ENCODE measurements at places on chromosomes 2 and 18.

- peak; percentile 78 for DNase-seq
These were observed 81.5 kb downstream of the MAPRE2 start for GRCh38 chr18:35122586-35123224.

DNA sequence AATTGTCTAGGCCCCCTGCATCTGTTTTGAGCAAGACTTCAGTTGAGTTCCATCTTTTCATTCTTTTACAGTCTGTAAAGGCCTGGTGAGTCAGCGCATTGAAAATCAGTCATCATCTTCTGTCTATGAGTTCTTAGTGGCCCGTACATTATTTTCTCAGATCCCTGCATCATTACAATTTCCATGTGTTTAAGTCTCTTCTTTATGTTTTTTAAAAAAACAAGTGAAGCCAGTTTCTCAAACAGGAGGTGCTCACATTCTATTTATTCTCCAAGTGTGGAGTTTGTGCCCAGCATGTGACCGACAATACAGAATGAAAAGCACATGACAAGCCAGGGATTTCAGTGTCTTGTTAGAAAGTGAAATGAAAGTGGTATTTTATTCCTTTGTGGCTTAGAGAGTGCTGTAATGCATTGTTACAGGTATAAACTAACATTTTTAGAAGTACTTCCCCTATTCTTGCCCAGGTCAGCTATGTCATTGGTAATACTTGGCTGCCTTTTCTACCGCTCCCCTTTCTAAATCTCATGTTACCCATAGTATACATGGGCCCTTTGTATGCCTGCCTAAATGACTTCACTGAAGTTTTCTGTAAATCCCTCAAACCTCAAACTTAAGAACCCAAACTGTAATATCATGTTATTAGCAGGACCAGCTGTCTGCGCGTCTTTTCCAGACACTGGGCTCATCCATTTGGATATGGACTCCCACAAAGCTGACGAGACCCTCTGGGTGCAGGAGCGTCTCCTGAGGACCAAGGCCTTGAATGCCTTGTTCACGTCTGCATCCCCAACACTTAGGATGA, 67.6 kb downstream of the FEZ2 start:
- DNase-seq, result no peak

- peak; percentile 32 for DNase-seq
These were observed 49.3 kb downstream of the COA5 start for GRCh38 chr2:98558852-98559530.

- no peak for DNase-seq
These were observed 169.0 kb upstream of the PKDCC start for GRCh38 chr2:41878716-41879234.

DNA sequence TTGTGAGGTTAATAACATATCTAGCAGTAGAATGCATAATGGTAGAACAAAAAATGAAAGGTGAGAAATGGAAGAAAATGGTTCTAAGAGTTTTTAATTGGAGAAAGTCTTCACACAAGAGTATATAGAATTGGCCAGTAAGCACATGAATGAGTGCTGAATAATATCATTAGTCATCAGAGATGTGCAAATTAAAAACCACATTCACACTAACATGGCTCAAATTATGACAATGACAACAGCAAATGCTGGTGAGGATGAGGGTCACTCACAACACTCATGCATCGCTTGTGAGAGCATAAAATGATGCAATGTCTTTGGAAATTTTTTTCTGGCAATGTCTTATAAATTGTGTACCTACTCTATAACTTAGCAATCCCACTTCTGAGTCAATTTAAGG, 1355.4 kb upstream of the ACVR2A start:
- DNase-seq, result no peak

DNA sequence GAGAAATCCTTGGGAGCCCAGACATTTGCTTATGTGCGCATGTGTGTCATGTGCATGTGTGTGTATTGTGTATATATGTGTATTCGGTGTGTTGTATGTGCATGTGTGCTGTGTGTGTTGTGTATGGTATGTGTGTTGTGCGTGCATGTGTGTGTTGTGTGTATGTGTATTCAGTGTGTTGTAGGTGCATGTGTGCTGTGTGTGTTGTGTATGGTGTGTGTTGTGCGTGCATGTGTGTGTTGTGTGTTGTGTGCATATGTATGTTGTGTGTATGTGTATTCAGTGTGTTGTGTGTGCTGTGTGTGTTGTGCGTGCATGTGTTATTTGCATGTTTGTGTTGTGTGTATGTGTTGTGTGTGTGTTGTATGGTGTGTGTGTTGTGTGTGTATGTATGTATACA, 136.9 kb downstream of the SH3RF3 start:
- no peak for DNase-seq

DNA sequence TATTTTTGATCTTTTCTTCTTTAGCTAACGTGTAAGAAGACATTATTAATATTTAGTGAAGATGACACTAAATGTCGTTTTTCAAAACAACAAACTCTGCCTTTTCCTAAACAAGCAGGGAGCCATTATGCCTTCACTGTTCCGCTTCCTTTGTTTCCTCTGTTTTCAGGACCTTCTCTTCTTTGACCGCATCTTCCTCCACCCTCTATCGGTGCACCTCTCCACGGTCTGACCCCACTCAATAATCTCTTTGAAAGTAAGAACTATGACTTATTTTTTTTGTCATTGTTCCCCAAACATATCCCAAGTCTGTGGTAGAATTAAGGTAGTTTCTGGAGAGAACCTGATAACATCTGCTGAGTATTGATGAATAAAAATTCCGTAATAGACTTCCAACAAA, 5.8 kb upstream of the SCN1A start:
- no peak for DNase-seq

DNA sequence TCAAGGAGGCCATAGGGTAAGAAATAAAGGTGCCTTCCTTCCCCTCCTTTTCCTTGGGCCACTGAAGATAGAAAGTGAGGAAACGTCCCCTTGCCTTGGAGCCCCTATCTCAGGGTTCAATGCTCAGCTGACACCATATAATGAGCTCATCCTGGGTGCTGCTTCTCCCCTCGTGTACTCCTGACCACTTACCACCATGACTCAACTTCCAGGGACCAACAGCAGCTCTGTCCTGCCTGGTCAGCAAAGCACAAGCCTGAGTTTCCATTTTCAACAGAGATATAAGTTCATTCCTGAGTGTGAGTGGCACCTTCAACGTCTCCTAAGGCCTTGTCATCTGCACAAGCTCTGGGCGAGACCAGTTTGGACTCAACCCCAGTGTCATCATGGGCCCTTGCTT, 151.2 kb downstream of the CAPN13 start:
- no peak for DNase-seq

DNA sequence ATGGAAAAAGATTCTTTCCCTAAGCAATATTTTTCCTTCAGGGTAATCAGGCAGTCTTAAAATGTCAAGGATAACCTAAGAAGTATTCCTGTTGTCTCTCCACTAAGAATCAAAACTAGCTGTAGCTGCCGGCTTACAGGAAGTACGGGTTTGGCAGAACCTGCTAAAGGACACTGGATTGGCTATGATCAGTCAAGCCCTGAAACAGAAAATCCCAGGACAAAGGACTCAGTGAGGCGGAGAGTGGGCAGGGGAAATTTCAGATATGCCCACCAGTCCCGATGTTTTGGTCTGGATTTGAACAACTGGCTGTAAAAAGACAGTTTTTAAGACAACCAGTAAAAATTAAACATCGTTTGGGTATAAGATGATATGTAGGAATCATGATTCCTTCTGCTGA, 155.7 kb downstream of the HDAC4 start:
- no peak for DNase-seq

GRCh38 chr18:33469699-33470098, 29.2 kb upstream of the CCDC178 start:
- DNase-seq, result no peak

DNA sequence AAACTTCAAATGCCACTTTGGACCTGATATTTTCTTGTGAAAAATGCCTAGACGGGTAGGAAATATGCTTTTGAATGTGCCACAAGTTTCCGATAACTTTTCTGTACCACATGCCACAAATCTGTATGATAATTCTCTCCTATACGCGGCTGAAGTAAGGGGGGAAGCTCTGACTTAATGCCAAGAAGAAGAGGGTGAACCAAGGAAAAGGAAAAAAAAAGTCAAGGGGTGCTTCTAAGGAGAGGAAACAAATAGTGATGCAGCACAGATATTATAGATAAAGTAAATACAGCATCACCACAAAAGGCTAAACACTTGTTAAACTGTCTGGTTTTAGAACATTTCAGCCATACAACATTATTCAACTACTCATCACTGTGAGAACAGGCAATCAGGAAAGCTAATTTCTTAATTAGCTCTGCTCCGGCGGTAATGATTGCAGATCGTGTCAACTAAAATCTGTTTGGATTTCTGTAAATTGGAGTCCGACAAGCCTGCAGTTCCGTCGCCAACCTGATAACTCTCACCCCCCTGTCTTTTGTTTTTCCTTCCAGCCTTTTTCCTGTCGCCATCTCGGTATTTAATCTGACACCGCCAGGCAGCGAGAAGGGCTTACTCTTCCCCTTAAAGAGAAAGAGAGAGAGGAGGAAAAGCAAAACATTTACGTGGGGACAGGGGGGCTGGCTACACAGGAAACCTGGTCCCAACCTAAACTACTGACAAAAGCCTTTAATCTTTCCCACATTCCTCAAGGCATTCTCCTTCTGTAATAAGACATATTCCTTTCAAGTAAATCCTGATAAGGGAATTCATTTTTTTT, 67.5 kb downstream of the ZEB2 start:
- DNase-seq, result no peak

- DNase-seq, result no peak
These were observed 10.0 kb downstream of the PRELID3A start for GRCh38 chr18:12417687-12418086.

DNA sequence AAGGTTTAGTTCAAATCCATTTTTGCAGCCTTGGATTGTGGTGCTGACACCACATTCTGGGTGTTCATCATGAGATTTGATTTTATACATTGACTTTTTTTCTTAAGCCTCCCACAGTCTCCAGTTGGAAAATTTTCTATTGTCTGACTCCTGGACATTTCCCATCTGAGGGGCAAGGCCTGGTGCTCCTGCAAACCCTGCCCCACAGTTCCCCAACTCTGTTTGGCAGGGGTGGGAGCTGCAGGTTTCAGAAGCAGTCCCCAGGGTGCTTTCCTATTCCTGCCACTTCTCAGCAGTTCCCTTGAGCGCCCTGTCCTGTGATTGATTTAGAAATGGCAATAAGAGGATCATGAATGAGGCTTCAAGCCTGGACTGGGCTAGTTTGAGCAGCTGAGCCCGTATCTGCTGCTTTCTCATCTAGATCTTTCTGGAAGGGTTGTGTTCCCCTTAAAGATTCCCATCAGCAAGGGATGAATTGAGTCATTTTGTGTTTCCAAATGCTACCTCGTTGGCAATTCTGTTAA, 77.0 kb downstream of the CIB4 start:
- DNase-seq, result no peak

- DNase-seq, result no peak
These were observed 344.8 kb downstream of the TGIF1 start for GRCh38 chr18:3794537-3795348.

DNA sequence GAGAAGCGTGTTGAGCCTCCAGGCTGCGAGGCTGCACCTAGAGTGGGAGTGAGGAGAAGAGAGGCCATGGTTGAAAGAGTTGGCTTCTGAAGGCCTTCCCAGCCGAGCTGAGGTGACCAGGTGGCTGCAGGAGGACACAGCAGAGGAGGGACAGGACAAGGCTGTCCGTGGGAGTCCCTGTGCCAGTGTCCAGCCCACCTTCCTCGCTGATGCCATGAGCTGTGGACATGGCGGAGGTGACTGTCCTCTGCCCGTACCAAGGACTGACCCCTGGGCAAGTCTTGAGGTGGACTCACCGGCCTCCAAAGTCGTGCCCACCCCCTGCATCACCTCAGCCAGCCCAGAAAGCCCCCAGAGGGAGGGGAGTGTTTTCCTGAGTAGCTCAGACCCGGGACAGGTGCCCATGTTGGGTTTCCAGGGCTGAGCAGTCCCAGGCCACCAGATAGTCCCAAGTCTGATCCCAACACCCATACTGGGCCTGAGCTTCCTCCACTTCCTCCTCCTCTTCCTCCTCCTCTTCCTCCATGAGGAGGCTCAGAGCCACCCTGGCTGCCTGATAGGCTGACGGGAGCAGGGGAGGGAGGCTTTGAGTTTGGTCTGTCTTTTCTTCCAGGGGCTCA, 43.0 kb upstream of the FOSL2 start:
- DNase-seq, result no peak

DNA sequence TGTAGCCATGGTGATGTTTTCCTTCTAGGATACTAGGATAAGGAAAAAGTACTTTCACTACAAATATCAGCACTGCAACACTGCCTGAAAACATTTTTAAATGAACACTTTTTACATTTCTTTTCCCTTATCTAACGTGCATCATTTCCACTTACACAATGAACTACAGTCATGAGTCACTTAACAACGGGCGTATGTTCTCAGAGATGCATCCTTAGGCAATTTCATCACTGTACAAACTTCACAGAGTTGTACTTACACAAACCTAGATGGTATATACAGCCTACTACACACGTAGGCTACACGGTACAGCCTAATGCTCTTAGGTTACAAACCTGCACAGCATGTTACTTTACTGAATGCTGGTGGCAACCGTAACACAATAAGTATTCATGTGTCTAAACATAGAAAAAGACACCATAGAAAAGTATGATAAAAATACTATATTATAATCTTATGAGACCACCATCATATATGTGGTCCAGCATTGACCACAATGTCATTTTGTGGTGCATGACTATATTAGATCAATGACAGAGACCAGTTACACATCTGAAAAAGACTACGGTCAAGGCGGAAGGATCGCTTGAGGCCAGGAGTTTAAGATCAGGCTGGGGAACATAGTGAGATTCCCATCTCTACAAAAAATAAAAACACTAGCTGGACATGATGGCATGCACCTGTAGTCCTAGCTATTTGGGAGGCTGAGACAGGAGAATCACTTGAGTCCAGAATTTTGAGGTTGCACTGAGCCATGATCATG, 39.8 kb downstream of the WDR33 start:
- peak; percentile 7 for DNase-seq

DNA sequence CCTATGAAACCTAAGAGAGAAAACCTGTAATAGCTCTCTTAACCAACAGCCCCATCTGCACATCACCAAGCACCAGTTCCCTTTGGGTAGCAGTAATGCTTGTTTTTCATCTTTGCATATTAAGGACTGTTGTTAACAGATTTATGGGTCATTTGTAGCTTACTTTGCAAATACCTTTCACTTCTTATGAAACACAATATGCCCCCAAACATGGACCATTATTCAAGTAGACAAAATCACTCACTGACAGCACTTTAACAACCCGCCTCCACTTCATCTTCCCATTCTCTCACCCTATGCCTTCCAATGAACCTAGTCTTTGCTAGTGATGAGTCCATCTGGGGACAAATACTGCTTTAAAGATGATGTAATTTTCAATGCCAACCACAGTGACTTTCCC, 64.4 kb downstream of the GFPT1 start:
- DNase-seq, result no peak
